Bronchial smooth muscle cell (primary cell): ENCODE measurements at places on chromosomes 5 and 9. TPM values are rescaled to one million over a fixed set of nuclear protein-coding genes. Genes with fewer than 3 reads are reported as not detected.

CEP72 gene
- total RNA-seq: 1.4 and 1.5 TPM in 2 replicates

STOML2 gene
- 123 and 154 TPM in 2 replicates for total RNA-seq

PLAC8L1 gene
- 0.17 TPM in 1 of 2 replicates, not detected in the other for total RNA-seq

ZNF354B gene
- total RNA-seq: 7.7 TPM in 2 replicates

CMYA5 gene
- 3.9 and 5.9 TPM in 2 replicates for total RNA-seq

SLC34A1 gene
- total RNA-seq: under 0.01 TPM in 1 of 2 replicates, not detected in the other

DNAJC21 gene
- total RNA-seq: 41.9 and 42.7 TPM in 2 replicates

TUSC1 gene
- 3.5 and 3.8 TPM in 2 replicates for total RNA-seq

C7 gene
- 0.26 and 0.79 TPM in 2 replicates for total RNA-seq

ADCY2 gene
- total RNA-seq: under 0.01 TPM in 1 of 2 replicates, not detected in the other

PCDHB15 gene
- 0.32 and 0.60 TPM in 2 replicates for total RNA-seq

STPG3 gene
- total RNA-seq: 0.16 TPM in 1 of 2 replicates, not detected in the other

C9orf50 gene
- total RNA-seq: under 0.01 TPM in 2 replicates

PCDHA3 gene
- 0.32 and 0.34 TPM in 2 replicates for total RNA-seq

DMXL1 gene
- total RNA-seq: 17.5 and 37.4 TPM in 2 replicates

CER1 gene
- not detected in 2 replicates for total RNA-seq
